ENCODE measurements at places on chromosomes 11 and 22. TPM values are rescaled to one million over a fixed set of nuclear protein-coding genes. Genes with fewer than 3 reads are reported as not detected.
A peak's percentile ranks its signal among the peaks of the same experiment; 100 is the strongest.

DNA sequence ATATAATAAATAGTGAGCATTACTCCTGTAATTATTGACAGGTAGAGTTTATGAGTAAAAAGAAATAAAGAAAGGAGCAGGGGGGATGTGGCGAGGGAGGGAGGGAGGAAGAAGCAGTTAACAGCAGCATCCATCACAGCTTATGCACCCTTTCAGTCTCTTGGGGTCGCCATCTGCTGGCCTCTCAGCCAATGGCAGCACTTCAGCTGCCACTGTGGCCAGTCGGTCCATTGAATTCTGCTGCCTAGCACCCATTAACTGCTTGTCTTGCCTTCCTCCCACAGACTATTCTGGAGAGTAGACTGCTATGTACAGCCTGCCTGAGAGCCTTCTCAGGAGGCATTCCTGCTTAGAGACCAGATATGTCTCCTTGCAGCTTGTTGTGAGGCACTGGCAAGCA is 388.3 kb downstream of the TENM4 start:
- no peak for DNase-seq

- DNase-seq = peak; percentile 87
Observed at GRCh38 chr22:37806409-37807333, 1.1 kb upstream of the GCAT start.

DNA sequence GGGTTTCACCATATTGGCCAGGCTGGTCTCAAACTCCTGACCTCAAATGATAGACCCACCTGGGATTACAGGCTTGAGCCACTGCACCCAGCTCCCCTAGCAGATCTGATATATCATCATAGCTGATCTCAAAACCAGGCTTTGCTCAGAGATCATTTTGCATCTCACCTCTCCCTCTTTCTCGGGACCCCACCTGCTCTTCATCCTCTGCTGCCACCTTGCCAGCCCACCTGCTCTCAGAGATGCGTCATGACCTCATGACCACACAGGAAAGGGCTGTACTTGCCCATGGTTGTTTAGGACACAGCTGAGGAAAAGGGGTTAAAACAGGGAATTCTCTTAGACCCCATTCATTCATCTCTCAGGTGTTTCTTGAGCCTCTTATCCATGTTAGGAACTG is 27.4 kb downstream of the POU2F3 start:
- no peak for DNase-seq

GRCh38 chr11:117096201-117096991 is 1.8 kb downstream of the SIK3 start:
- DNase-seq = no peak

DNA sequence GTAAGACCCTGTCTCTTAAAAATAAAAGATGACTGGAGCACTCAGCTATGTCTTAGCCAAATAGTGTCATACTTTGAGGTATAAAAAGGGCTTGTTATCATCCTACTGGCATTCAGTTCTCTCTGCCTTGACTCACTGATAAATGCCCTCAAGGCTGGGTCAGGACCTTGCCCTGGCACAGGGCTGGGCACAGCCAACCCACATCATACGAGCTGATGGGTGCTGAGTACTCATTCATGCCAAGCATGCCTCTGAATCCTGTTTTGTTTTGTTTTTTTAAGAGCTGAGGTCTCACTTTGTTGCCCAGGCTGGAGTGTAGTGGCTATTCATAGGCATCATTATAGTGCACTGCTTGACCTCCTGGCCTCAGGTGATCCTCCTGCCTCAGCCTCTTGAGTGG is 1.9 kb downstream of the SMTNL1 start:
- no peak for DNase-seq

The DGCR8 gene
- total RNA-seq = 27.3 TPM

All from vagina (tissue), 2 donors.